ENCODE measurements at places on chromosomes 4 and X.
A peak's percentile ranks its signal among the peaks of the same experiment; 100 is the strongest.

DNA sequence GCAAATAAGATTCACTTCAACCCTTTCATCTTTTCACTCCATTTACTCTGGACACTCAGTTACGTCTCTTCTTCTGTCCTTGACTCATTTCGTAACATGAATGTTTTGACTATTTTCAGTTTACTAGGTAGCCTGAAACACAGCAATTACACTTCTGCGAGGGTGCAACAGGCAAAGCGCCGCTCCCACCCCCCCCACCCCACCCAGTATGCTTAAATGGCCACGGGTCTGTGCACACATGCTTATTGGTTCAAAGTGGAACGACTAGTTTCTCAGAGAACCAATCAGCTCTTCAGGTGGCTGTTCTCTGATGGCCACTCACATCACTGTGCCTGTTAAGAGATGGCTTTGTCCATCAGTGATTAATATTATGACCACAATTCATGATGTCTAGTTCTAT is 3.5 kb downstream of the BEND4 start:
- DNase-seq: no peak

DNA sequence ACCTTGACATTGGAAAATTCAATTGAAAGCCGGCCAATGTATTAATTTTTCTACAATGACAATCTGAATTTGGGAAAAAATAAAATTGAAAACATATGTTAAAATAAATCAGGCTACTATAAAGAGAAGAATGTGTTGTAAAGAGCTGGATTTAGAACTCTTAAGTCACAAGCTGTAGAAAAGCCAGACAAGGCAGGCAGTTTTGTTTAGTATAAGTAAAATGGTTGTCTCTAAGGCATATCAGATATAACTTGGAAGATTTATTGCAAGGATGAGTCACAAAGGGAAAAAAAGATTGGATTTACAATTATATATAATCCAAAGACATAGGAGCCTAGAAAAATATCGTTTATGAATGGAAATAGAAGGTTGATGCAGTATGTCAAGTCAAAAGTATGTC is 549.1 kb upstream of the EPHA5 start:
- no peak for DNase-seq

DNA sequence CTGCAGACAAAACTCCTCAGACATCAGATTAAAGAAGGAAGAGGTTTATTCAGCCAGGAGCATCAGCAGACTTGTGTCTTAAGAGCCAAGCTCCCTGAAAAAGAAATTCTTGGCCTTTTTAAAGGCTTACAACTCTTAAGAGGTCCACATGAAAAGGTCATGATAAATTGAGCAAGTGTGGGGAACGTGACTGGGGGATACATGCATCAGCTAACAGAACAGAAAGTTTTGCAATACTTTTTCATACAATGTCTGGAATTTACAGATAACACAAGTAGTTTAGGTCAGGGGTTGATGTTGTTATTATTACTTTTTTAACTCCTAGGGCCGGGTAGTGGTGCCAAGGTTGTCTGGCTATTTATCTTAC is 55.6 kb upstream of the RBMX start:
- DNase-seq: no peak

GRCh38 chrX:18938710-18939109 is 45.2 kb downstream of the PHKA2 start:
- DNase-seq: no peak

- peak; percentile 62 for DNase-seq
These were observed 71.7 kb upstream of the BCOR start for GRCh38 chrX:40169193-40170101.

DNA sequence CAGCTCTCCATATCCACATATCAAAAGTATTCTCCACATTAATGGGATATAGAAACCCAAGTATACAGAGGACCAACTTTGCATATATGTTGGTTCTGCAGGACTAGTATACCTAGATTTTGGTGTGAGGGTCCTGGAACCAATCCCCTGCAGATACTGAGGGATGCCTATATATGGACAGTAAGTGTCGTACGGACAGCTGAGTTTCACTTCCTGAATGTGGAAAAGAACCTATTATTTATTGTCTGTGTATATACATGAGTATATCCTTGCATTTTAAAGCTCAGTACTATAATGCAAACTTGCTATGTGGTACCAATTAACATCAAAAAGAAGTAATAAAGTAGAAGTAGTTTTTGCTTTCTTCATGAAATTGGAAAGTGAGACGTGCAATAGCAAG is 101.9 kb downstream of the FBXW7 start:
- no peak for DNase-seq
